ENCODE measurements at places on chromosomes 5 and 9.

DNA sequence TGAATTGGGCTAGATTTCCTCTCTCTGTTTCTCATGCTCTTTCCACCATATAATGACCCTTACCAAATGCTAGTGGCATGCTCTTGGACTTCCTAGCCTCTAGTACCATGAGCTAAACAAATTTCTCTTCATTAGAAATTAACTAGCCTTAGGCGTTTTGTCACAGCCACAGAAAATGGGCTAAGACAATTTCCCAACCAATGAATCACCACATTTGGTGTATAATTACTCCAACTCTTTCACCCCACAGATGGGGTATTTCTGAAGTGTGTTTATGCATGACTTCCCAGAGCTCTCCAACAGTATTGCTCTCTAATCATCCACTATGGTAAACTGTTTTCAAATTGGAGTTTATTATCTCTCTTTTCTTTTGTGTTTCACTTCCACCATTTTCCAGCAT, 1041.1 kb upstream of the COX7C start:
- DNase-seq = no peak

DNA sequence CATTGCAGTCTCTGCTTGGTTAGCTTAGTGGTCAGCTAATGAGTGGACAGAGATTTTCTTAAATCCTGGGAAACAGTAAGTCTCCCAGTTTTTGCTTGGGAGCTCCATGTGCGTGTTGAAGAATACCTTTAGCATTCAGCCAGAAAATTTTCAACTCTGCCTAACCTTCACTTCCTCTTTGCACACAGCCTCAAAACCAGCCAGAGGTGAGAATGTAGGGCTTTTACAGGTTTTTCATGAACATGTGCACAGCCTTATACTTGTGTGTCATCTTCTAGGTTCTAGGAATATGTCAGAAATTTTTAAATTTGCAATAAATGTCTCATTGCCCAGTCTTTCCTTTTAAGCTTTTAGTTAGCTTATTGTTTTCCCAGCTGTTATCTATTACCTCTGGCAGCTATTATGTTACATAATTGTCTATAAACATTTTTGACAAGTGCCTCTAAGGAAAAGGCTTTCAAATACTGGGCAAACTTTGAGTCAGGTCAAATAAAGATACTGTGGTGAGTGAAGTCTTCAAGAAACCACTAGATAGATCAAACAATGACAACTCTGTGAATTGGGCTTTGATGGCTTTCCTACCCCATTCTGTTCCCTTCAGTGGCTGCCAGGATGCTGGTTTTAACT, 12.7 kb downstream of the ADGRV1 start:
- no peak for DNase-seq

GRCh38 chr5:169628892-169629291, 8.2 kb upstream of the DOCK2 start:
- DNase-seq = no peak

DNA sequence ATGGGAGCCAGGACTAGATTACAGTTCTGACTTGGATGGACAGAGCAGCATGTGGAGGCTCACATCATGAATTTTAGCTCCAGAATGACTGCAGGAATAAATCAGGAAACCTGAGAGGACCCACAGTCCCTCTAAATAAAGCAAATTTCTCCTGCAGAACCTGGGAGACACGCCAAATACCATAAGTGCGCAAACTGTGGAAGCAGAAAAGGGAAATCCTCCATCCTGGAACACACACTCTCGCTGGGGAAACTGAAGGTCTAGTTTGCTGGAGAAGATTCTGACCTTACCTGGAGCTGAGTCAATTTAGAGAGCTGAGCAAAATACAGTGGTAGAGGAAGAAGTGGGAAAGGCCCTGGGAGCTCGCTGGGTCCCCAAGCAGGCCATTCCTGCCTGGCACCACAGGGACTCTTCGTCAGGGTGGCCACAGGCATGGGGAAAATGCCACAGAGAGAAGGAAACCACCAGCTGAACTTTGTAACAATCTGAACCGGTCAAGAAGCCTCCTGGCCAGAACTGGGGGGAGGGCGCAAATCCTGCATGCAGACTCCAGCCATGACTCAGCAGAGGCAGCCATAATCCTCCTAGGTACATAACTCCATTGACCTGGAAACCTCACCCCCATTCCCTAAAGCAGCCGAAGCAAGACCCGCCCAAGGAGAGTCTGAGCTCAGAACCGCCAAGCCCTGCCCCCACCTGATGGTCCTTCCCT, 390.9 kb downstream of the LRRC70 start:
- DNase-seq = no peak

GRCh38 chr9:14349447-14350348, 35.8 kb upstream of the NFIB start:
- no peak for DNase-seq

DNA sequence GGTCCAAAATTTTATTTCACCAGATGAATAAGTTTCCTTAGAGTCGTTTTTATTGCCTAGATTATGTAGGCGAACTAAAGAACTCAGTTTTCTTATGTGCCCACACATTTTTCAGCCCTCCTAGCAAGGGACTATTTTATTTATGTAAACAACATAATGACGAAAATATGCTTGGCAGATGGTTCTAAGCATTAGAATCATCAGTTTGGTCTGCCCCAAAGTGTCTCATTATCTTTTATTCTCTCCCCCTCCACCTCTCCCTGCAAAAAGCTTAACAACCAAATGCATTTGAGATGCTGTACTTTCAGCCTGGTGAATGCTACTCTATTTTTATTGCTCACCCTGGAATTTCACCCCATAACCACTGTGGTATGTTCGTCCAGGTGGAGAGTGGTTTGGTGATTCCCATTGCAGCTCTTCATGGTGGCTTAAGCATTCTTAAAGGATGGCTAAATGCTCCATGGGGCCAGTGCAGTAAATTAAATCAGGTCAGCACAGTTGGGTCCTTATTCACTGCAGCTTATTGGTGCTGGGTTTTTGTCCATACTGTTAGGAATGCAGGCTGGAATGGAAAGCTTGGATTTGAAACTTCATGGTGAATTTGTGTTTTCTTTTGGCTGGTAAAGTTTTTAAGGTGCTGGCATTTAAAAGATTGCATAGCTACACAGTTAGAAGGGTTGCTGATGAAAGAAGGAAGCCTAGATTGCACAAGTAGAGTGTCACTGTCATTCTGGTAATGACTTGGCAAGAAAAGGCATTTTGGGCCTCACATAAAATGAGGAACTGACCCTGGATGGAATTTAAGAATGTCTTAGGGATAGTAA, 39.2 kb downstream of the TLE4 start:
- DNase-seq = no peak

DNA sequence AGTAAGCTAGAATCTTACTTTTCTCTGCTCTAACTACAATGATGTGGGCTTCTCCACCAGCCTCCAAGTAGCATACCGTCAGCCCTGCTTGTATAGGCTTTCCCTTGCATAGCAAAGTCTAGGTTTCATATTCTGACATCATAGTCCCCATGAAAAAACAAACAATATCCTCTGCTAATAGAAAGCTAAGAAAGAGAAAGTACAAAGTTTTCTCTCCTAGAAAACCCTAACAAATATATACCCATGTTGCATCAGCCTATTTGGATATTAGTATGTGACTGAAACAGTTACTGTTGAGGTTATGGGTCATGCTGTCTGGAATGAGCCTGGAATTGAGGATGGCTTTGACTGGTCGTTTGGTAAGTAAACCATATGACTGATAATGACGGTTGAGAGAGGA, 1696.0 kb downstream of the MAT2B start:
- no peak for DNase-seq

GRCh38 chr5:36442352-36442751, 140.7 kb upstream of the RANBP3L start:
- DNase-seq = no peak

DNA sequence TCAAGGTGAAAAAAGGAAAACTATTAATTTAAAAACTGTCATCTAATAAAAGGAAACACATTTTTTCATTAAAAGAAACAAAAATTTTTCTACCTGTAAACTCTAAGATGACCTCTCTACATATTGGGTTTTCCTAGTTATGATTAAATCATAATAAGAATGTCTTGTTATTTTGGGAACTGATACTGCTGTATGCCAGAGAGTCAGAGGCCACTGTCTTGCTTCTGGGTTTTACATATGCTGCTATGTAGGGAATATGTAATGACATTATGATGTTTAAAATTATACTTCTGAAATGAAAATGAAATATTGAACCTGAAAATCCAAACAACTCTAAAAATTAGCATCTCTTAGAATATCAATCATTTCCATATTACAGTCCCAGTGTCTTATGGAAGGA, 63.7 kb downstream of the FEM1C start:
- DNase-seq = no peak

- DNase-seq = peak; percentile 10
Observed at GRCh38 chr5:43305948-43306565, 7.2 kb downstream of the HMGCS1 start.

GRCh38 chr9:113597390-113598241, 134.1 kb downstream of the RGS3 start:
- DNase-seq = no peak

DNA sequence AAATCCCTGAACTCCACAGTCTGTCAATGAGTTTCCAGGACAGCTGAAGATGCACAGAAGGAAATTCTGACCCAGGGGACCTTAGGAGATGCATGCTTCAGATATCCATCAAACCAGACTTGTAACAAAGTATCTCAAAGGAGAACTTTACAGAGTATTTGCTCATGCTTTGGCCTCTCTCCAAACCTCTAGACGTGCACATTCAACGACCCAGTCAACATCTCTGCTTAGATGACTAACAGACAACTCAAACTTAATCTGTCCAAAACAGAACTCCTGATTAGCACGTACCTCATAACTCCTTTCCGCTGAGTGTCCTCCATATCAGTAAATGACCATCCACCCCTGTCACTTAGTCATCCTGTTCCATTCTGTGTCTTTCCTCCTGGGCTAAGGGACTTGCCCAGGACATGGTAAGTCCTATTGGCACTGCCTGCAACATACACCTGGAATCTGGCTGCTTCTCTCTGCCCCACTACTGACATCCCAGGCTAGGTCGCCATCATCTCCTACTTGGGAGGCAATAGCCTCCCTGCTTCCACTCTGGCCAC, 107.4 kb downstream of the LMNB1 start:
- no peak for DNase-seq

DNA sequence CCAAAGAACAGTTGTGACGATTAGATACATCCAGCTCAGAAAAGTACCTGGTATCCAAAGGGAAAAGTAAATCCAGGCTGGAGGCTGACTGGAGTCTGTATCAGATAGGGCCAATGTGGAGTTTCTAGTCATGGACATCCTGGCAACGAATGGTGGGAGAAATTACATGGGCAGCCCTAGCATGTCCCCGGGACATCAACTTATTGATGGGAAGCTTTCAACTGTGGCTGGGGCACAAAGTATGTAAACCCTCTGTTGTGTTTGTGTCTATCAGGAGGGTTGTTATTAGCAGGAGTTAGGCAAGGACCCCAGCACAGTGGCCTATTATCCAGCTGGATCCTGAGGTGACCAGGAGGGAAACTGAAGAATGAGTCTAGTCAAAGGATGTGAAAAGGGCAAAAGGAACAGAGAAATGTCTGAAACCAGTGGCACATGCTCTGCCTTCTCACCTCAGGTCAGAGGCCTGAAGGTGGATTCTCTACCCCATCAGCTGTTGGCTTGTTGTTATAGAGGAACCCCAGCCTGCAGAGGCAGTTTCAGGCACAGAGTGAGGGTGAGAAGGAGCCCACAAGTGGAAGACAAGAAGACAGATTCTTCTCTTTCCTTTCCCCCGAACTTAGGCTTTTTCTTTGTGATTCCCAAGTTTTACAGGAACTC, 19.9 kb downstream of the IFNW1 start:
- DNase-seq = peak; percentile 25

DNA sequence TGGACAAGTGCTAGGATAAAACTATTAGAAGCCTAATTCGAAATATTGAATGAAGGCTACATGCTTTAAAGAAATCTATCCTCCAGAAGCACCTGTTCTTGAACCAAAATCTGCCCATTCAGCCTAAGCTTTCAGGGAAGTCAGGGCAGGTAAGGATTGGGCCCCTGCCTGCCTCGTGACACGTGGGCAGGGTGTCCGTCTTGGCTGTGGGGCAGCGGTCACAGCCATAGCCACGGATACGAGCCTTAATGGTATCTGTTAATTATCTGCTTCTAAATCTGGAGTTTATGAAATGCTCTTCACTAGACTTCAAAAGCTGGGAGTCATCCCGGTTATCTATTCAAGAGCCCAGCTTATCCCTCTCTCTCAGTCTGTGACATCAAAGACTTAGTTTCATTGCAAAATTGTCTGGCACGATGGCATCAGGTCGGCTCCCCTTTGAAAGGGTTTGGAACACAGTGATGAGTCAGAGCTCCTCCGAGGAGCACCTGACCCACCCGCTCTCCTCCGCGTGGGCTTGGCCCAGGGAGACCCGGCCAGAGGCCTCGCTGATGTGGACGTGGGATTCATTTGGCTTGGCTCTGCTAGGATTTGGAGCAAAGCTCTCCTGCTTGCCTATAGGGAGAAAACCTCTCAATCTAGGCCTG, 135.9 kb downstream of the MACROH2A1 start:
- DNase-seq = no peak

DNA sequence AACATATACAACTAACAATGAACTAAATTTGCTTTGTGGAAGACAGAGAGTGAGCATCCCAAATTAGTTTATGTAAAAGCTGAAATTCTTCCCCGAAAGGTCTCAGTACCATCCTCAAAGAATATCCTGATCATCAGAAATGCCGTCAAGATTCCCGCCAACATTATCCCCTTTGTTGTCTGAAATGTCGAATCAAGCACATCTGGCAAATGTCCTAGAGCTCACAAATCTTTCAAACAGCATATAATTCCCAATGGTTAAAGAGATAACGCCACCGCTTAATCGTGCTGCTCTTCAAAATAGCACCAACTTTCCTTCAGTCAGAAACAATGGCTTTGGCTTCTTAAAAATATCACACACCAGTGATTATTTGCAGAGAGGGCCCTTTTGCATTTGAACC, 23.8 kb downstream of the MORN5 start:
- DNase-seq = no peak

DNA sequence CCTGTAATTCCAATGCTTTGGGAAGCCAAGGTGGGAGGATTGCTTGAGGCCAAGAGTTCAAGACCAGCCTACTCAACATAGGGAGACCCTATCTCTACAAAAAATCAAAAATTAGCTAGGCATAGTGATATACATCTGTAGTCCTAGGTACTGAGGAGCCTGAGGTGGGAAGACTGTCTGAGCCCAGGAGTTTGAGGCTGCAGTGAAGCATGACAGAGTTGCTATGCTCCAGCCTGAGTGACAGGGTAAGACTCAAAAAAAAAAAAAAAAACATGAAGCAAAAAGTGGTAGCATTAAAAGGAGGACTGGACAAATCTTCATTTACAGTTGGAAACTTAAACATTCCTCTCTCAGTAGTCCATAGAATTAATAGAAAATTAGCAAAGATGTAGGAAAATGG, 9.8 kb downstream of the CCNG1 start:
- no peak for DNase-seq

- DNase-seq = no peak
Observed at GRCh38 chr5:177963966-177964365, 32.1 kb downstream of the PROP1 start.
